ENCODE measurements at places on chromosomes 1 and 21.
A peak's percentile ranks its signal among the peaks of the same experiment; 100 is the strongest.

DNA sequence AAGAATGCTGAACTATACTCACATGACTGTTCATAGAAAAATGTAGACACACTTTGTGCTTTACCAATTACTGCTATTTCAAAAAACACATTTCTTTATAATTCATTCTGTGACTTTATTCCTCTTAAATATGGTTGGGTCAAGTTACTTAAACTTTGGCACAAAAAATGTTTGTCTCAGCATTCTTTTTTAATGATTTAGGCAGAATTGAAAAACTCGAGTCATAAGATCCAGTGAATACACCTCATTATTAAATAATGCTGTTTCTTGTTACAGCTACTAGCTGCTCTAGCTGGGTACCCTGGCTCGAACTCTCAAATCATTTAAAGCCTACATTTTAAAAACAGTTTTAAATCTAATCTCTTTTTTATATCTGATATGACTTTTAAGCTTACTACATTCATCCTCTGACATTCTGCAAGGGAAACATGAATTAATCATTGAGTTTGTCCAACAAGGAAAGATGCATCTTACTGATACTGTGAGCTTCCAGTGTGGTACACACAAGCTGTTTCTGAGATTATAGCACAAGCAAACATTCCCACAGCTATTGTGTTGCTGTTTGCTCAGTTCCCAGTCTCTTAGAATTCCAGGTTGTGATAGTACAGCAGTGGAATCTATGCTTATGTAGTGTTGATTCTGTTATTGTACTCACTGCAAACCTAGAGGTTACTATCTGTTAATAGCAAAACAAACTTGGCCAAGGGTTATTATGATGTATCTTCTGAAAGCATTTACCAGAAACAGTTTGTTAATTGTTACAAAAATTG lies 746.5 kb downstream of the USP25 start:
- DNase-seq: no peak

DNA sequence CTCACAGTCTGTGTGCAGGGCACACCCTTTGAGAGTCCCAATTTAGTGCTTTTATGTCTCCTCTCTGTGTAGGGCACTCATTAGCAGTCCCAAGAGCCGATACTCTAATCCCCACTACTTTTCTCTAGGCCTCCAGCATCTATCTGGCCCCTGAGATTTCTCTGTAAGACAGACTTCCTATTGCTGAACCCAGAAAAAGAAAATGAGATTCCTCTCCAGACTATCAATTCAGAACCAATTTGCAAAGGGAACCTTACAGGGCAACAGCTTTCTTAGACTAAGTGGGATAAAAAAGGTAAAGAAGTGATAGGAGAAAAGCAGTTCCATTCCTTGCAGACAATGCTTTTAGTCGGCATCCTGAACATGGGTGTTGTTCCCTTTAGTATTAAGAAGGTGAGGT lies 172.2 kb downstream of the EDEM3 start:
- no peak for DNase-seq

- DNase-seq: no peak
These were observed 62.7 kb downstream of the CENPF start for GRCh38 chr1:214665606-214666110.

DNA sequence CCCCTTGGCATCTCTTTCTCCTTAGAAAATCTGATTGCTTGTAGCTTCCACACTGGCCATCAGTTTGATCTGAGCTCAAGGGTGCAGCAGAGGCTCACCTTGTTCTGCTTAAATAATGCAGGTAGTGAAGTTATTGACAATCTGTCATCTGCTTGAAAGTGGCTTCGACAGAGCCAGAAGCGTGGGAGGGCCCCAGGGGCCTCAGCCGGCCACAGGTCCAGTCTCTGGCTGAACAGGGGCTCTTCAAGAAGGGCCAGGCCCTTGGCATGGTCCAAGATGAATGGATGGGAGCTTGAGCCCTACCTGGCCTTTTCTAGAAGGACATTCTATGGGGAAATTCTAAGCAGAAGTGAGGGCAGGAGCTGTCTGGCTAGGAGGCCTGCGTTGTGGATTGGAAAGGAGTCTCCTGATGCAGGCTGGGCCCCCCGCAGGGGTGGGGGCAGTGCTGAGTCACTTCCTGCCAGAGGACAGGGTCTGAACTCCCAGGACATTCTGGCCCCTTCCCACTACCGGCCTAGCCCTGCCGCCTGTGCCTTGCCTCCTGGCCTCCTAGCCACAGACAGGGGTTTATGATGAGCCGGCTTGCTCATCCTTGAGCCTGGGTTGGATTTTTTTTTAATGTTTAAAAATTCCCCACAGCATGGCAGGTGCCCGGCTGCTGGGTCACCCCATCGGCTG lies 162.3 kb upstream of the VAMP3 start:
- DNase-seq: peak; percentile 11

- no peak for DNase-seq
These were observed 230.3 kb downstream of the CENPF start for GRCh38 chr1:214833178-214833756.

GRCh38 chr1:1208713-1209433 lies 2.5 kb upstream of the TNFRSF18 start:
- DNase-seq: peak; percentile 28

DNA sequence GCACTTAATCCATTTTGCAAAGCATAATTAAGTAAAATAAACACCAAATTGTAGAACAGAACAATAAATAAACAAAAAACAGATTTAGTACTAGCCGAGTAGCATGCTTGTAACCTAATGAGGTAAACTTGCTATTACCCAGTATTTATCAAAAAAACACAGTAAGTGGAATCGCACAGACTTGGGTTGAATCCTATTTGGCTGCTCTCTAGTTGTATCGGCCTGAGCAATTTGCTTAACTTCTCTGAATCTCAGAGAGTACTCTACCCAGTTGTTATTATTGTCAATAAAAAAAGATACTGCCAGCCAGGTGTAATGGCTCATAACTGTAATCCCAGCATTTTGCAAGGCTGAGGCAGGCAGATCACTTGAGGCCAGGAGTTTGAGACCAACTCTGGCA lies 664.3 kb downstream of the ADGRL2 start:
- DNase-seq: no peak

DNA sequence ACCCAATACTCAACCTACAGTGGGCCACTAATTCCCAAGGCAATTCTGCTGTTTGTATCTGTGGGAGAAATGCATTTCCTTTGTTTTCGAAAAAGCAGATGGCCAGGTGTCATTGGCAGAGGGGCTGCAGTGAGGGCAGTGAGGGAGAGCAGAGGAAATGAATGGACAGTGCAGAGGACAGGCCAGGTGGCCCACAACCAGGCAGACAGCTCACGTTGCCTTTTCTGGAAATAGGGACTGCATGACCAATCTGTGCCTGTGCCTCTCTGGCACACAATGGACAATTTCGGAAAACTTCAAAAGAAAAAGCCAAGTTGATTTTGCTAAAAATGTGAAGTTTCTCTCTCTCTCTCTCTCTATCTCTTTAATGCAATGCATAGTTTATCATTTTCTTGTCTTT lies 52.6 kb upstream of the ETS2 start:
- DNase-seq: no peak

GRCh38 chr1:234769986-234770795 lies 160.2 kb upstream of the IRF2BP2 start:
- DNase-seq: peak; percentile 94

DNA sequence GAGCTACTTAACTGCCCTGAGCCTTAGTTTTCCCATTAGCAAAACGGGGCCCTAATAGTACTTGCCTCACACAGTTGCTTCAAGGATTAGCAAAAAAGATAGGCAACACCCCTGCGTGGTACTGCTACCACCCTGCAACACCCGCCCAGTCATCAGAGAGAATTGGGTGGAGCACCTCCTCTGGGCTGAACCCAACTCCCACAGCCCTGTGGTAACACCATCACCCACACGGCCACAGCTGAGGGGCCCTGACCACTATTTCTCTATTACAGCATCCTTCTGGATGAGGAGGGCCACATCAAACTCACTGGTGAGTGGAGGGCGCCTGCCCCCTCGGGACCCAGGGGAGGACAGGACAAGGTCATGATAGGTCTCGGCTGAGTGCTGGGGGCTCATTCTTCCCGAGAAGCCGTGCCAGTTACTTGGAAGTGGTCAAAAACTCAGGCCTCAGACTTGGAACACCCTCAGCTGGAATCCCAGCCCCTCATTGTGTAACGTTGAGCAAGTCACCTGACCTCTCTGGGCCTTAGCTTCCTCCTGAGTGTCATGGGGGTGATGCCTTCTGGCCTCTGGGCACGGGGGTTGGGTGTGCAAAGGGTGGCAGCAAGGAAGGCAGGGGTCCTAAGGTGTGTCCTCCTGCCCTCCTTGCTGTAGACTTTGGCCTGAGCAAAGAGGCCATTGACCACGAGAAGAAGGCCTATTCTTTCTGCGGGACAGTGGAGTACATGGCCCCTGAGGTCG lies 24.6 kb downstream of the RPS6KA1 start:
- DNase-seq: no peak

DNA sequence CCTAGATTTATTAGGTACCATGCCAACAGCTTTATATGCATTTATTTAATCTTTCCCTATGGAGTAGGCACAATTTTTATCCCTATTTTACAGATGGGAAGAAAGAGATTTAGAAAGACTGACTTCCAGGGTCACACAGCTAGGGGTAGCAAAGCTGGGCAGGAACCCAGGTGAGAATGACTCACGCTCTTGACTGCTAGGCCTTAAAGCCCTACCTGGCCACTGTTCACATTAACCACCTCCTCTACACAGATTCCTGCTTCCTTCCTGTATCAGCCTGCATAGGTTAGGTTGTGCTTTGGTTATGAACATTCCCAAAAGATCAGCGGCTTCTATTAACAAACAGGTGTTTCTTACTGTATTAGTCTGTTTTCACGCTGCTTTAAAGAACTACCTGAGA lies 53.2 kb downstream of the DNAJC6 start:
- DNase-seq: peak; percentile 18

DNA sequence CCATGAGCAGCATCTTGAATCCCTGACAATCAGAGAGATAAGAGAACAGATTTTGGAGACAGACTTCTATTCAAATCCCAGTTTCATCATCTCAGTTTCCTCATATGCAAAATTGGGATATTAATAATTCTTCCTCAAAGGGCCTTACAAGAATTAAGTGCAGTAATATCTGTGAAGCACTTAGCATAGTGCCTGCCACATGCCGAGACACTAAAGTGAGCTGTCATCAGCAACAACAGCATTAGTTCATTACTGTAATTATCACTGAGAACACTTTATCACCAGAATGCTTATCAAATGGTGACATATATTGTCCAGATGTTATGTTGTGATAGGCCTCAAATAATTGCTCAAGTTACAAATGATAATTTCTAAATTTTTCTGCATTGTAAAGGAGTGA lies 922 bp upstream of the FCRLB start:
- DNase-seq: no peak

DNA sequence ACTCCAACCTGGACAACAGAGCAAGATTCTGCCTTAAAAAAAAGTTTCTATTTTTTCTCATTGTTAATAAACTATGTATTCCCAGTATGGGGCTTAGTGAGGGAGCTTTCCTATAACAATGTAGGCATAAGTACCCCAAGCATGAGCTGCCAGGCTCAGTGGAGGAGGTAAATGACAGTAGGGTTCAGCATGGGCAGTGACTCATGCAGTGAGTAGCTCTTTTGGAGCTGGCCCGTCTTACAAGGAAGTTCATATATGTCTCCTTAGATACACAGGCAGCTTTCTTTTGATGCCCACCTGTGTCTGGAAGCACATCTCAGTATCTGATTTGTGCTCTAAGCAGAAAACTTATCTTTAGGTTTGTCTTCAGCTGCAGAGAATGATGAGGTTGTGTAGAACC lies 57.9 kb downstream of the ZNF678 start:
- DNase-seq: no peak

GRCh38 chr1:93839307-93839706 lies 39.7 kb downstream of the DNTTIP2 start:
- DNase-seq: no peak

GRCh38 chr1:178055093-178055492 lies 38.8 kb upstream of the RASAL2 start:
- no peak for DNase-seq

DNA sequence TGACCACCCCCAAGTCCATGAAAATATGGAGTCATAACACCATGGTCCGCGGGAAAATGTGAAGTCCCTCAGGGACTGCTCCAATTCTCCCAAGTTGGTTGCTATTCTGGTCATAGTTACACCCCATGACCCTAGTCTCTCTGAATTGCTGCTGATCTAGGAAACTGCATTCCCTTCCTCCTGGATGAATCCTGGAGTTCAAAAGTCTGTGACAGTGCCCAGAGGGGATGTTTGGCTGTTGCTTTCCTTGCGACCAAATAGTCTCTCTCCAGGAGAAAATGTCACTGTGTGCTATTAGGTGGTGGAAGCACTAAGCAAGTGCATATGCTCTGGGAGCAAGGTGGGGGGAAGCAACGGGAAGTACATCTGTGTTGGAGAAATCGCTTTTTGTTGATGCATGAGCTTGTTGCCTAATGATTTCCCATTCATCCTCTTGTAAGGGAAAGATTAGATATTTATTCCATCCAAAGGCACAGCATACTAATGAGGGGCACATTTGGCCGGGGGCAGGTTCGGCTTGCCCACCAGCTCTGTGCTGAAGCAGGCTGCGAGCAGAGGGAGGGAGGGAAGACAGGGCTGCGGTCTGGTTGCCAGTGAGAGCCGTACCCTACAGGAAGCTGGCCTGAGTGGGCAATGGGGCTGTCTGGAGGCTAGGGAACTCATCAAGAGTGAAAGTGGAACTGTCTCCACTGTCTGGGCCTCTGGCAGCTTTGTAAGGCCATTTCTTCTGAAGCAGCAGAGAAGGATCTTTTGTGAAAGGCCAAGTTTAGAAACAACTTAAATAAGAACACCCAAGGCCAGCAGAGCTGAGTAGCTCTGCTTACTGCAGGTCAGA lies 27.2 kb downstream of the SYT6 start:
- no peak for DNase-seq

DNA sequence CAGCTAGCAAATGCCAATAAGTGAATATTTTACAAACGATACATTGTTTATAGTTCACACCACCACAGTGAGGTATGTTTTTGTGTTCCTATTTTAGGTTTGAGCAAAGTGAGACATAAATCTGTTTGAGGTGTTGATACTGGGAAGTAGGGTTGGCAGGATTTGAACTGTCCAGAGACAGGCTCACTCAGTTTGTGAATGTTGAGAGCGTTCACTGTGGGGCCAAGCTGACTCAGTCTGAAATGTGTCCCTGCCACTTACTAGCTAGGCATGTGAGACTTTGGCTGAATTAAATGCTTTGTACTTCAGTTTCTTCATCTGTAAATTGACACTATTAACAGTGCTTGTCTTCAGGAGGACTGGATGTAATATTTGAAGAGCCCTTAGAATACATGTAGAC lies 35.1 kb downstream of the DIRAS3 start:
- no peak for DNase-seq

GRCh38 chr1:22386774-22387173 lies 64.9 kb upstream of the ZBTB40 start:
- no peak for DNase-seq

All from NCI-H69 (cell line).